A549 (cell line): ENCODE measurements at places on chromosomes 16 and 17. TPM values are rescaled to one million over a fixed set of nuclear protein-coding genes. Genes with fewer than 3 reads are reported as not detected.

EDC4 gene
- 54.9 to 60.4 TPM (median 58.1 TPM) in 3 replicates for polyA plus RNA-seq

KRT39 gene
- not detected in 3 replicates for polyA plus RNA-seq

CCDC102A gene
- 7.6 to 8.5 TPM (median 8.3 TPM) in 3 replicates for polyA plus RNA-seq

COX4I1 gene
- 767 to 790 TPM (median 783 TPM) in 3 replicates for polyA plus RNA-seq

CAMTA2 gene
- polyA plus RNA-seq = 30.1 to 33.8 TPM (median 30.3 TPM) in 3 replicates

TMEM92 gene
- 22.7 to 27.5 TPM (median 25.1 TPM) in 3 replicates for polyA plus RNA-seq

GP2 gene
- not detected in 3 replicates for polyA plus RNA-seq

TBC1D3E gene
- 0.12 TPM in 1 of 3 replicates, not detected in the others for polyA plus RNA-seq

C17orf107 gene
- polyA plus RNA-seq = 0.16 to 0.30 TPM (median 0.25 TPM) in 3 replicates

CACNB1 gene
- 3.4 to 4.3 TPM (median 3.9 TPM) in 3 replicates for polyA plus RNA-seq

PMP22 gene
- polyA plus RNA-seq = 39.1 to 40.7 TPM (median 40.1 TPM) in 3 replicates
